ENCODE measurements at places on chromosomes 3 and 15.

GRCh38 chr3:43969944-43970343 lies 271.7 kb upstream of the TOPAZ1 start:
- no peak for DNase-seq

GRCh38 chr15:99320374-99321215 lies 69.3 kb downstream of the LRRC28 start:
- DNase-seq = no peak

- DNase-seq = no peak
These were observed 121.5 kb downstream of the PLCL2 start for GRCh38 chr3:17006132-17006852.

GRCh38 chr3:169299129-169299528 lies 364.4 kb downstream of the MECOM start:
- no peak for DNase-seq

DNA sequence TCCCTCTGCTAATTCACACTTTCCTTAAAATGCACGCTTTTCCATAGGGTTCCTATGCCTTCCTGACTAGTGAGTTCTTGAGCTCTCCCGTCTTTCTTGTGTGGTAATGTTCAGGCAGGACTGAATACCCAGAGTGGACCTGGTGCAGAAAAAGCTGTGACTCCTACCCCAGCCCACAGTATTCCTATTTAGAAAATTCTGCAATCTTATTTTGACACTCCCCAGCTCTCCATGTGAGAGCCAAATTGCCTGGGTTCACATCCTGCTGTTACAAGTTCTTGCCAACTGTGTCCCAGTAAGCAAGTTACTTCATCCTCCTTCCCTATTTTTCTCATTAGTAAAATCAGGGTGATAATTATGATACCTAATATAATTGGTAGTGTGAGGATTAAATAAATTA lies 290.8 kb upstream of the SLCO3A1 start:
- DNase-seq = no peak

GRCh38 chr15:96344060-96344705 lies 13.7 kb downstream of the NR2F2 start:
- DNase-seq = no peak

GRCh38 chr3:71513515-71513914 lies 70.0 kb downstream of the FOXP1 start:
- DNase-seq = no peak

GRCh38 chr3:178189854-178190253 lies 346.4 kb upstream of the KCNMB2 start:
- no peak for DNase-seq

GRCh38 chr3:16841904-16842271 lies 42.9 kb upstream of the PLCL2 start:
- DNase-seq = no peak

GRCh38 chr3:35067750-35068149 lies 571.6 kb upstream of the ARPP21 start:
- no peak for DNase-seq

- DNase-seq = no peak
These were observed 281.9 kb upstream of the ICE2 start for GRCh38 chr15:60760646-60761504.

DNA sequence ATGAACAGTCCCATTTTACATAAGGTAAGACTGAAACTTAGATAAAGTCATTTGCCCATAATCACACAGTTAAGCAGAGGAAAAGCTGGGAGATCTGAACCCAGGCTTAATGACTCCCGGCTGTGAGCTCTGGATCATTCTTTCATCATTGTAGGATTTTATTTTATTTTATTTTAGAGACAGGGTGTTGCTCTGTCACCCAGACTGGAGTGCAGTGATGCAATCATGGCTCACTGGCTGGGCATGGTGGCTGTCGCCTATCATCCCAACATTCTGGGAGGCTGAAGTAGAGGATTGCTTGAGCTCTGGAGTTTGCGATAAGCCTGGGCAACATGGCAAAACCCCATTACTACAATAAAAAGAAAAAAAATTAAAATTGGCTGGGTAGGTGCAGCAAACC lies 31.2 kb upstream of the RAF1 start:
- no peak for DNase-seq

- no peak for DNase-seq
These were observed 1.1 kb downstream of the C2CD4B start for GRCh38 chr15:62164014-62164395.

GRCh38 chr3:182142928-182143327 lies 431.2 kb downstream of the SOX2 start:
- no peak for DNase-seq

DNA sequence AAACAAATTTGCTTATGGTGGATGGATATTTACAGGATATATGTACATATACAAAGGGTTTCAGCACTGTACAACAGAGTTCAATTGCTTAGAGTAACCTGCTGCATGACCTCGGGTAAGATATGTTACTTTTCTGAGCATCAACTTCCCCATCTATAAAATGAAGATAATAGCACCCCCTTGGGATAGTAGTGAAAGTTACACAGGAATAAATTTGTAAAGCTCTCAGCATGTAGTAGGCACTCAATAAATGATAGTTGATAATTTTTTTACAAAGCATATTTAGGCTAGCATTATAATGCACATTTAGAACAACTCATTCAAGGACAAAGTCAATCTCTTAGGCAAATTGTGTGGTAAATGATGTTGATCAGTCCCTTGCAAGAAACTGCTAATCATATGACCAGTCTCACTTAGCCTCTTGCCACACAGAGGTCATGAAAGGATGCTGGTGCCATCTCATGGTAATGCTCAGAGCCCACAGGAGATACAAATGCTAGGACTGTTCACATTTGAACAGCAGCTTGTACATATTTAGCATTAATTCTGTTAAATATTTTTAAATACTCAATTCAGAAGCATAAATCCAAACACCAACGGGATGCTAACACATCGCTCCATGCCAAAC lies 123.9 kb downstream of the MAGI1 start:
- DNase-seq = no peak

GRCh38 chr3:154976072-154976983 lies 103.8 kb upstream of the MME start:
- DNase-seq = no peak

GRCh38 chr3:184815046-184815930 lies 3.3 kb downstream of the VPS8 start:
- DNase-seq = peak; percentile 70

GRCh38 chr15:34999906-35000305 lies 11.8 kb upstream of the ZNF770 start:
- DNase-seq = no peak

GRCh38 chr15:71093054-71094024 lies 21.9 kb upstream of the THSD4 start:
- peak; percentile 62 for DNase-seq

GRCh38 chr3:60304112-60304511 lies 947.1 kb downstream of the FHIT start:
- no peak for DNase-seq

GRCh38 chr3:69121513-69121912 lies 882 bp downstream of the LMOD3 start:
- no peak for DNase-seq

Measured in AG08396 (cell line).